ENCODE measurements at places on chromosomes 3 and 15.

GRCh38 chr15:98282656-98283332, 322.3 kb downstream of the ARRDC4 start:
- DNase-seq: no peak

GRCh38 chr3:150806185-150806835, 43.3 kb upstream of the SIAH2 start:
- no peak for DNase-seq

- DNase-seq: no peak
Measured at GRCh38 chr3:17945799-17946399, 203.5 kb upstream of the TBC1D5 start.

DNA sequence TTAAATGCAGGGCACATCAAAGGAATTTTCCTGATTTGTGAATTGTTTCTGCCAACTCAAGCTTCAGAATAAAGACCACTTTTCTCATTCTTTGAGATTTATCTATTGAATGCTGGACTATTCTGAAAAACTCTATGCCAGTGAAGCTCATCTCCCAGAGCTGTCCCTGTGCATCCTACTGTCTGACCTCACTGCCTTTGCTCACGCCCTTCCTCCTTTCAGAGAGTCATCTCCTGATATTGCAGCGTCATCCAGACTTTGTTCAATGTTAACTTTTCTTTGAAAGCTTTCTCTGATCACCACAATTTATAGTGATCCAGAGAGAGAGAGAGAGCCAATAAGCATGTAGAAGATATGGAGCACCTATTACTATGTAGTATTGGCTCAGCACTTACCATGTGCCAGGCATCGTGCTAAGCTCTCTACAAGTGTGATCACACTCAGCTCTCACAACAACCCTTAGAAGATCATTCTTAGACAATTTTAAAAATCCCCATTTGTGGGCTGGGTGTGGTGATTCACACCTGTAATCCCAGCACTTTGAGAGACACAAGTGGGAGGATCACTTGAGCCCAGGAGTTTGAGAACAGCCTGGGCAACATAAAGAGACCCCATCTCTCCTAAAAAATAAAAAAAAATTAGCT, 30.2 kb upstream of the TLE3 start:
- DNase-seq: no peak

DNA sequence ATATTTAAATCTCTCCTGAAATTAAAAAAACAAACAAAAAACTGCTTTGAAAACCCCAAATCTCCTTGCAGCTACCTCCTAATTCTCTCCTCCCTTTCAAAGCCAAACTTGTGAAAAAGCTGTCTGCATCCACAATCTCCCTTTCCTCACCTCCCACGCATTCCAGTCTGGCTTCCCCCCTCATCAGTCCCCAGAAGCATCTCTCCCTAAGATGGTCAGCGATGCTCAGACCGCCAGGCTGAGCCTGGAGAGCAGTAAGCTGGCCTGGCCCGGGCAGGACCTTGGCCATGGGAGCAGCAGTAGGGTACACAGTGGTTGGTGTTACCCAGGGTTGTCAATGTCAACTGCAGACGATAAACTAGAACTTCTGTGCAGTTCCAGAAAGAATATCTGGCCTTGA, 32.9 kb upstream of the BLM start:
- DNase-seq: no peak

DNA sequence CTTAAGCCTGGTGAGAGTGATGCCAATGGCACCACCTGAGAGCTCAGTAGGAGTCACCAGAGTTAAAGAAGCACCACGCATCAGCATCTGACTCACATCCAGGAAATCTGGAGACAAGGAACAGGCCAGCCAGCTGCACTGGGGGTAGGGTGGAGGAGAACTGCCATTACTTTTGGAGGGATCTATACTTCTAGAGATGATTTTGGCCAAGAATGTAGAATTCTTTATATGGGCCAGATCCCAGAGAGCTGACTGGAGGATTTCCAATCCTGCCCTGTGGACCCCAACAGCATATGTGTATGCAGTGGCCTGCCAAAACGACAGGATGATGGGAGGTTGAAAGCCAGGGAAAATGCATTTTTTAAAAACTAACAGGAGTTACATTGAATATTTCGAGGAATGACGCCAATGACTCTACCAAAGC, 29.8 kb downstream of the CCR3 start:
- DNase-seq: no peak

DNA sequence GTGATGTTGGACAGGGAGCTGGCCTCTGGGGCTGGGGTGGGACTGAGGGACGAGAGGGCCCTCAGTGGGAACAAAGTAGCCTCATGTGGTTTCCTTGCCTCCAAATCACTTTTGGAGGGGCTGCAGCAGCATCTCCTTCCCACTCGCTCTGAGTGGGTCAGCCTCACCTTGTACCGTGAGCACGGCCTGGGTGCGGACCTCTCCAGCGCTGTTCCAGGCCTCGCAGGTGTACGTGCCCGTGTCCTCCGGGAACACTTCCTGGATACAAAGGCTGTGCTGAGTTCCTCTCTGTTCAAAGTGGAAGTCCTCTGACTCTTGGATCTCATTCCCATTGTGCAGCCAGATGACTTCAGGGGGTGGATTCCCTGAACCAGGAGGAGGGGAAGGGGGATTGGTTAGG, 123.7 kb upstream of the HACD2 start:
- DNase-seq: no peak

GRCh38 chr3:136624894-136625815, 127.0 kb downstream of the STAG1 start:
- no peak for DNase-seq

DNA sequence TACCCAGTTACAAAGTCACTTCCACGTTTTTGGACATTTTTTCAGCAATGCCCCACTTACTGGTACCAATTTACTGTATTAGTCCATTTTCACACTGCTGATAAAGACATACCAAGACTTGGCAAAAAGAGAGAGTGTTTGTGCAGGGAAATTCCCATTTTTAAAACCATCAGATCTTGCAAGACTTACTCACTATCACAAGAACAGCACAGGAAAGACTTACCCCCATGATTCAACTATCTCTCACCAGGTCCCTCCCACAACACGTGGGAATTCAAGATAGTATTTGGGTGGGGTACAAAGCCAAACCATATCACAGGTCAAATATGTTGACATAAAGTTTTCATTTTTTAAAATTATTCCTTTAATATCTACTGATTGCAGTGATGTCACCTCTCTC, 16.2 kb upstream of the ABI3BP start:
- no peak for DNase-seq

- DNase-seq: no peak
Measured at GRCh38 chr3:18964640-18965039, 183.7 kb upstream of the KCNH8 start.

DNA sequence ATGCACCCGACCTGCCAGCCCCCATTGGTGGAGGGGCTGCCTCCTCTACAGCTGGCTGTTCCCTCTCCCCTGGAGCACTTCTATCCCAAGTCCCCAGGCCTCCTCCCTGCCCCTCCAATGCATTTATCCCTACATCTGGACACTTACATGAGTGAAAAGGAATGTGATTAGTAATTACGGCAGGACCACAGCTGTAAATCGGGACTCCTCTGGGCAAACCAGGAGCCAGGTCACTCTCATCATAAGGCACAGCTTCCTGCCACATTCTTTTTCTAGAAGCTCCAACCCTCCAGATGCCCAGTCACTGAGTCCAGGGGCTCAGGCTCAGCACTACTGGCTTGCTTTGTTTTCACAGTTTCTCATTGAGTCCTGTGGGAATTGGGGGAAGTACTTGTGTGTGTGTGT, 54.3 kb downstream of the IL20RB start:
- no peak for DNase-seq

- no peak for DNase-seq
Measured at GRCh38 chr3:44893097-44893496, 18.7 kb downstream of the TGM4 start.

DNA sequence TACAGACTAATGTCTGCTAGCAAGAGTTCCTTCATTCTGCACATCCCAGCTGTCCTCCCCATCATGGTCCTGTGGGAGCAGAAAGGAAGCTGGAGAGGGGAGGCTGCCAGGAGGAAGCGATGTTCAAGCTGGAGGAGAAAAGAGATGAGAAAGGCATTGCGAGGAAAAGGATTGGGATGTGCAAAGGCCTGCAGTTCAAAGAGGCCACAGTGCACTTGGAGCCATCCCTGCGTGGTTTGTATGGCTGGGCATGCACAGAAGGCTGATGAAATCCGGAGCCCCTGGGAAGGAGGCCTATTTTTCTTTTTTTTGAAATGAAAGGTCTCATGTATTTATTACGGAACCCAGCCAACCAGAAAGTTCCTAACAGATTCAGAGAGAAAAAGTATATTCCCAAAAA, 22.8 kb downstream of the AMOTL2 start:
- DNase-seq: no peak

GRCh38 chr15:31324186-31324585, 2.4 kb upstream of the KLF13 start:
- DNase-seq: no peak

GRCh38 chr3:89503891-89504391, 396.5 kb downstream of the EPHA3 start:
- no peak for DNase-seq

- DNase-seq: no peak
Measured at GRCh38 chr15:55403531-55403930, 4.6 kb downstream of the CCPG1 start.

DNA sequence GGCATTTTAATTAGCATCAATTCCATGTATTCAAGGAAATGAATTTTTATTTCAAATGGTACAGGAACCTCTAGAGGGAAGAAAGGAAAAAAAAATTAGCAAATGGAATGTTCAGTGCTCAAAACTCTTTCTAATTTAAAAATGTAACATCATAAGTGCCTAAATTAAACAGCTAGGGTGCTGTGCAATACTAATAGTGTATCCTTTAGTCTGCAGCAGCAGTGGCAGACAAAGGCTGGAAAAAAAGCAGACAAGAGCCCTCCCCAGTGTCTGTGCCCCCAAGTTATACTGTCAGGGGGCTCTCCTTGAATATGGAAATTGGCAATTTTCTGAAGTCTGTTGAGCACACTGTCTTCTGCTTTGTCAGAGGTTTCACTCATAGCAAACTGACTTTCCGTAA, 159.5 kb downstream of the CLSTN2 start:
- no peak for DNase-seq

GRCh38 chr15:99165956-99166689, 61.2 kb downstream of the SYNM start:
- no peak for DNase-seq

DNA sequence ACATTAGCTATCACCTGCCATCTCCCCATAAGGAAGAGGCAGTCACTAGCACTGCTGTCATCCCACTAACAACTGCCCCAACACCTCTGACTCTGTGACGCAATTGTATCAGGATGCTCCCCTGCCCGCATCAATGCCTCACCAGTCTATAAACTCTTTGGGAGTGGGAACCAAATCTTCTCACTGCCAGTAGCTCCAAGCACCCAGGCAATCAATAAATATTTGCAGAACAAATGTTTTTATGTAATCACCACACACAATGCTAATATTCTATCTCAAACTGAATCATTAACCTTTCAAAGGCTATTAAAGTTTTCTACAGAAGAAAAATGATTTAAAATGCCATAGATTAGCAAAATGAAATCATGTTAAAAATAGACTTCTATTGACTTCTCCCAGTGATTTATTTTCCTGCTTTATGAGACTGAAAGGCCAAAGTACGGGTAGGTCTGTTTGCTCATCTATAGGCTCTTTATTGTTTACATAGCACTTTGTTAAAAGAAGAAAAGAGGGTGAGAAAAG, 131.3 kb downstream of the PLD1 start:
- no peak for DNase-seq

DNA sequence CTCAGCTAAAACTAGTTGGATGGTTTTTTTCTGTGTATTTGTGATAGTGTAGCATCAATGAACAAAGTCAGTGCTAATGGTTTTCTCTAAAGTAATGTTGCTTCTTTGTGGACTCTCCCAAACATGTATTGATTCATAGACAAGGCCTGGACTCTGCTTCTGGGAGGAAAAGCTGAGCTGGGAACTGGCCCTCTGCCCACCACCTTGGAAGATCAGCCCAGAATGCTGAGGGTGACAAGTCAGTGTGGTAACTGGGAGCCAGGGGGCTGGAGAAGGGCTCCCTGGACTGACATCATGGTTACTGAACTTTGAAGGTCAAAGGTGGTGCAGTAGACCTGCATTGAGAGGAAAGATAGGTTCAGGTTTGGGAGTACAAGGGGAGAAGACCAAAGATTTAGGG, 3.0 kb downstream of the ARHGAP31 start:
- no peak for DNase-seq

DNA sequence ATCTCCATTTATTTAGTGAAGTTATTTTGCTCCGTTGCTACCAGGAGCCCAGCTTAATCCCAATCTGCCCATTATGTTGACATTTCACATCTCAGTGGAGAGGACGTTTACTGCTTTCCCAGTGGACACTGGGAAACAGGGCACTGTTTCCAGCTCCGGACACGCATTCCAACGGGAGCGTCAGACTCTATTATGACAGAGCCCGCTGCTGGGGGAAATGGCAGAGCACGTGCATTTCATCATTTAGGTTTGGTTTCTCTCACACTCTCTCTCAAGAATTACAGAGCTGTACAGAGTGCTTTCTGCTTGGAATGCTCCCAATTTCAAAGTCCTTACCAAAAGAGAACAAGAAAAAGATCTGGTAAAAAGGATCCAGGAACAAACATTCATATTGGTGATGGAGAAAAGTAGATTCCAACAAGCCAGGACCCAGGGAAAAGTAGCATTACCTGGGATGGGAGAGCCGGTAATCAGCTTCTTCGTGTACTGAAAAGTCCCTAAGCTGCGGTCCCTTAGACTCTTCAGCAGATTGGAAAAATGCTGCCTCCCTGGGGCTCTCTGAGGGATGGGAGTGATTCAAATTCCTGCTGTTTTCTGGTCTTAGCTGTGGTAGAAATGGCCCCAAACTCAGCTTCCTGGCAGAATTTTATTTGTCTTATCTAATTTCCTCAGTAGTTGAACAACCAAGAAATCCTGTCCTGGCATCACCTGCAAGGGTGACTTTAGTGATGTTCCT, 136.0 kb upstream of the THBS1 start:
- DNase-seq: no peak

DNA sequence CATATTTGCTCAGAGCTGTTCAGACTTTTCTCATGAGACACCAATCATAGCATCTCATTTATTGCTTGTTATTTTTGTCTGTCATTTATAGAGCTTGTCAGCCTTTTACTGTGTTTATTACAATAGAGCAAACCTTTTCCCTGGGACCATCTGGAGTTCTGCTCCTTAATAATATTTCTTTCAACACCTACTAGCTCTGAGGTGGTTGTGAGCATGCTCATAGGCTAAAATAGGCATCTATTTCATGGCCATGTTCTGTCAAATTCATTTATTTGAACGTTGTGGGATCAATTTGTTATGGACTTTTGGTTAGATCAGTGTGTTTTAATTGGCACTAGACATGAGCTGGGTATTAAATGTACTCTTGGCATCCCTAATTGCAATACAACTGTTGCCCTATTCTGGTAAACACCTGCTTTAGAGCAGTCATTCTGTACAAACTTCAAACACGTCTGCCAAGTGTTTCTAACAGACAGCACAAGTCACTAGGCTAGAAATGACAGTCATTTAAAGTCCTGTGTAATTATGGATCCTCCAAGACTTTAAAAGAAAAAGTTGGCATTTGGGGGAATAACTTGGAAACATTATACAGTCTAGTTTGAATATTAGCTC, 766.3 kb downstream of the ZNF385D start:
- DNase-seq: no peak

- DNase-seq: no peak
Measured at GRCh38 chr15:44792715-44793114, 56.4 kb downstream of the TRIM69 start.

GRCh38 chr3:10601151-10601856, 95.9 kb upstream of the ATP2B2 start:
- no peak for DNase-seq

All from cortex of kidney (tissue), 1 donor.